Activated CD4-positive, alpha-beta T cell treated with anti-CD3 and anti-CD28 coated beads for 24 hours (primary cell): ENCODE measurements at places on chromosomes 4 and X.

GRCh38 chr4:143351774-143352451, 15.2 kb downstream of the GAB1 start:
- no peak for DNase-seq

GRCh38 chrX:152843852-152844251, 13.0 kb downstream of the NSDHL start:
- DNase-seq, result no peak

- DNase-seq, result no peak
Measured at GRCh38 chr4:168092176-168092712, at the start of gene ANXA10. Gene ANXA10 (plus strand): TSS chr4:168092537. CDS start chr4:168092701, 164 bp downstream.

GRCh38 chr4:76016393-76016792, 6.9 kb downstream of the CXCL10 start:
- no peak for DNase-seq

DNA sequence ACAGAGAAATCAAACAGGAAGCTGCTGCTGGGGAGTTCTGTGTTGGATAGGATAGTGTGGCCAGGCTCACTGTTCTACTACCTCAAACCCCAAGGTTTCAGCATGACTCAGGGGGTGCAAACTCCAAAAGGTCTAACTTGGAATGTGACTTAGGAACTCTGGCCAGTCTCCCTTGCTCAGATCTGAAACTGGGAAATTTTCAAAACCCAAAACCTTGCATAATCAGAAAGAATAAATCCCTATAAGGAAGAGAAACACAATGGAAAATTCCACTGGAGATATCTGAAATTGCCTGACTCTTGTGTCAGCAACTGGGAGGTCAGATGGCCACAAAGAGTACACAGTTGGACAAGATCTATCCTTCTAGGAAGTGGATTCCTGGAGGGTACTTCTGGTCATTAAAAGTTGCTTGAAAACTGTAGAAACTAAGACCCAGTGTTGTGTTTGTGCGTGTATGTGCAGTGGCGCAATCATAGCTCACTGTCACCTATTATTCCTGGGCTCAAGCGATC, 58.0 kb downstream of the PPEF2 start:
- DNase-seq, result no peak

- no peak for DNase-seq
Measured at GRCh38 chr4:157898836-157899605, 273.8 kb downstream of the GASK1B start.

GRCh38 chr4:182421753-182422152, 178.6 kb downstream of the TENM3 start:
- no peak for DNase-seq

DNA sequence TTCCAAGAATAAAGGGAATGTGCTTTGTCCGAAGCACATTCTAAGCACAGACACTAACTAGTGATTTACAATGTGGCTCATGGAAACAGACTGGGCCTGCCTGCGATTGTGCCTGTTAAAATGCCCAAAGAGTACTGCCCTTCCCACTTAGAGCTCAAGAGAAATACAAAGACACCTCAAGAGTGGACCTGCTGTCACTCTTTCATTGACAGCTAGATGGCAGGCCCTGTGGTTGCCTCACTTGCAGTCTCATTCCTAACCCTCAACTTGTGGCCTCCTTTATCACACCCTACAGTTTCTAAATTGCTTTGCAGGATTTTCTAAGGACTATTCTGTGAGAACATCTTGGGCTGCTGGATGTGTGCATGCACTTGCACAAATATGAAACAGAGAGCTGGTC, 331.0 kb upstream of the EMCN start:
- DNase-seq, result no peak

- no peak for DNase-seq
Measured at GRCh38 chr4:4859799-4860599, 534 bp downstream of the MSX1 start.

DNA sequence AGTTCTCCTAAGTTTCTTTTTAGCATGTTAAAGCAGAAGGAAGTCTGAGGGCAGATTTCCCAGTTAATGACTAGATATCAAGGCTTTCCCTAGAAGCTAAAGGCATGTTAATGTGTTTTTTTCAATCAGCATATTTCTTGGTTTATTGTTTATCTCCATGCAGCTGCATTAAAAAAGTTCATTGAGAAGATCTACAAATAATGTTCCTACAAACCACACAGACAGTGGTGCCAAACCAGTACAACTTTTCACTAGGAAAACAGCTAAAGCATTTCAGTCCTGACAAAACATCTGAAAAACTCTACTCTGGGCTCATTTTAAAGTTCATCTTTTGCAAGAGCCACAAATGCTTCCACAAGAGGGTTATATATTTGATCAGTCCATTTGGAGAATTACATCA, 320.0 kb downstream of the ADGRL3 start:
- no peak for DNase-seq

GRCh38 chr4:70842761-70843435, 3.2 kb upstream of the GRSF1 start:
- DNase-seq, result no peak

GRCh38 chr4:6322761-6323566, 53.3 kb downstream of the WFS1 start:
- no peak for DNase-seq

DNA sequence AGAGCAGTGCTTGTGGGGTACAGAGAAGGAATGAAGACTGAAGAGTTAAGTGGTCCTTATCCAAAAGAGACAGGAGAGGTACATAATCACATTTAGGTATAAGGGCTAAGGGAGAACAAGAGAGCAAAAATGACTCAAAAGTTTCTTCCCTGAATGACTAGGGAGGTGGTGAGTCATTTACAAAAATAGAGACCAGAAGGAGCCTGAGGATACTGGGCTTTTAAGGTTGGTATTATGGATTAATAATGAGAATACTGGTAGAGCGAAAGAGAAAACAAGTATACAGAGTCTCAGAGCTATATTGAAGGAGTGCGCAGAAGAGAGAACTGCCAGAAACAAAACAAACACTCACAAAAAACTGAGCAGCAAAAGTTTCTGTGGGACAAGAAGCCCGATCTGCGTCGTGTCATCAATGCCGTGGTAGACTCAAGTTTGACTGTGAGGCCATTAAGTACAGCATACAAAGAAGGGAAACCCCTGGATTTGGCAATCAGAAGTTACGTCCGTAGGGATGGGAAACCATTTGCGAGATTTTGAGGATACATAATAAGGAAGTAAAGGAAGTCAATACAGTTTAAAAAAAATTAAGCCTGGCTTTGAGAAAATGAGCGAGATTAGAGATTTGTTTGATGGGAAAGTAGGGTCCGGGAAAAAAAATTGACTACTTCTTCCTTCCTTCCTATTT, 129.1 kb upstream of the STIM2 start:
- no peak for DNase-seq

GRCh38 chr4:163554870-163555465, 60.5 kb downstream of the TMA16 start:
- no peak for DNase-seq

DNA sequence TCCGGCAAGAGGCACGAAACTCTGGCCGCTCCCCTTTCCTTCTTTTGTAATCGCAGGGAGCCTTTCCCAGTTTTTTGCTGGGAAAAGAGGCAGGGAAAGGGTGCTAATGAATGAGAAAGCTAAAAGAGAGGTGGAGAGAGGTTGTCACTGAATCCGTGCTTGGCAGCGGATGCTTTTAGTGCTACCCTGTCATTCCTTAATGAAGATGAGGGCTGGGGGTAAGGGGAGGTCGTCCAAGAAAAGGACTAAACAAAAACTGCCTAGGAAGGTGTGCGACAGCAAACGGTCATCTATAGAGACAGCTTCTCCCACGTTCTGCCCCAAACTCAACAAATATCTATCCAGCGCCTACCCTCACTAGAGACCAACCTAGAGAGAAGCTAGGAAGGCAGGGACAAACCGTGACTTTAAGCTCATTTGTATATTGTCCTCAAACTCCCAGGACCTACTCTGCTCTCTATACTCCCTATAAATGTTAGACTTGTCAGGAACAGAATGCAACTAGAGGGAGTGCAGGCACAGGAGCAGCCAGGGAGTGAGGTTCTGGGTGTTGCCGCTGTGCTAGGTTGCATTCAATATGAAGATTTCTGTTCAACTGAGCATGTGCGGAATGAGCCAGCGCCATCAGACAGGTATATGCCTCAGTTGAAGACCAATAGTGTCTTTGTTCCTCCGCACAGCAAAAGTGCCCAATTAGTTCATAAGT, 777 bp upstream of the CASK start:
- DNase-seq, result no peak

- no peak for DNase-seq
Measured at GRCh38 chr4:96383349-96383748, 543.5 kb downstream of the PDHA2 start.

DNA sequence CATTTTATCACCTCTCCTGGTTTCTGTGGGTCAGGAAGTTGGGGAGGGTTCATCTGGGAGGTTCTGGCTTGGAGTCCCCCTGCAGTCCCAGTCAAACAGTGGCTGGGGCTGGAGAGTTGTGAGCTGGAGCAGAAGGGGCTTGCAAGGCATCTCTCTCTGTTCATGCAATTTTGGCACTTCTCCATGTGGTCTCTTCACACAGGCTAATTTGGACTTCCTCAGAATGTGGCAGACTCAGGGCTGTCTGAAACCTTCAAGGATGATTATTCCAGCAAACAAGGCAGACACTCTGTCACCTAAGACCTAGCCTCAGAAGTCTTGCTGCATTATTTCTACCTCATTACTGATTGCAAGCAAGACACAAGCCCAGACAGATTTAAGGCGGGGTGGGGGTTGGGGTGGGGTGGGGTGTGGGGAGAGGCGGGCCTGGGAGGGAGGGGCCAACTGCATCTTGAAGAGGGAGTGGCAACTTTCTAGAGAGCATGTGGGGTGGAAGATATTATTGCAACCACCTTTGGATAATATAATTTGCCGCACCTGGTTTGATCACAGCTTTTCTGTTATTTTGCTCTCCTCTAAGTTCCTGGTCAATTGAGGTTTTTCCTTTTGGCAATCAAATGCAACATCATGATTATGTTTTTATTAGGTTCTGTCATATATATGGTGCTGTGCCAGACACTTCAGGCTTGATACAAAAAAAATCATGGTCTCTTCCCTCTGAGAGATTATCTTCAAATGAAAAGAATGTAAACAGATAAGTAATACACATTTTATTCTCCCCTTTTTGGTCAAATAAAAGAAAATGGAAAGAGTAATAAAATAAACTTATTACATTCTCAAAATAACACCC, 799.5 kb downstream of the RPA4 start:
- no peak for DNase-seq

DNA sequence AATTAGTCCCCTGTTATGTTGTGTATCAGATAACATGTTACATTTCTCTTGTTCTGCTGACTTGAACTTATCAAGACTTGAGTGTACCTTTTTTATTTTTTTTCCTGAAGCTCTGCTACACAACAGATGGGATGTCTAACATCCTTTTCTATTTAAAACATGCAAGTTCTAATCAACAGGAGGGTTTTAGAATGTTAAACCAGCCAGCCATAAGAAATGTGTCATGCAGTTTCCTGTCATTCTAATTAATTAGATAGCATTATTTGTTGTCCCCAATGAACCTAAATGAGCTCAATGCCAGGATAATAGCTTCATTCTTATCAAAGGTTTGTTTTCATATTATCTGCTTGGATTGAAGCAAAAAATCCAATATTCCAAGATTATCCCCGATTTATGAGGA, 958.2 kb downstream of the PCDH7 start:
- DNase-seq, result no peak

GRCh38 chr4:13893211-13893610, 265.7 kb upstream of the BOD1L1 start:
- no peak for DNase-seq
